ENCODE measurements at places on chromosomes 5 and 9.

- DNase-seq, result no peak
These were observed 57.5 kb upstream of the RXRA start for GRCh38 chr9:134268747-134269146.

- DNase-seq, result no peak
These were observed 287.9 kb downstream of the SEC61B start for GRCh38 chr9:99509900-99510535.

DNA sequence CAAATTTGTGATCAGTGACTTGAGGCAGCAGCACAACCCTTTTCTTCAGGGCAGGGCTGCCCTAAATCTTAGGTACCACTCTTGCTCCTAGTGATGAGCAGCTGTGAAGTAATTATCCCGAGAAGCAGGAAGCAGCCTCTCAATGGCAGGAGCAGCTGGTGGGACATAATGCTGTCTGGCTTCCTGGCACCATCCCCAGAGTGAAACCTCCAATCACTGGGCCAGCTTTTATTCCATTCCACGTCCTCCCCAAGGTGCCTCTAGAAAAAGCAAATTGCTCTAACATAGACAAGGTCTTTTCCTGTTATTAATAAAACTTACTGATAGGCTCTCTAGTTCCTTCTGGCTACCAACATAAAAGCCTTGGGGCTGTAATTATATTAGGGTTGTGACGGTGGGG is 154.0 kb downstream of the FRMD3 start:
- no peak for DNase-seq

GRCh38 chr9:21904371-21904770 is 89.8 kb downstream of the CDKN2A start:
- DNase-seq, result no peak

DNA sequence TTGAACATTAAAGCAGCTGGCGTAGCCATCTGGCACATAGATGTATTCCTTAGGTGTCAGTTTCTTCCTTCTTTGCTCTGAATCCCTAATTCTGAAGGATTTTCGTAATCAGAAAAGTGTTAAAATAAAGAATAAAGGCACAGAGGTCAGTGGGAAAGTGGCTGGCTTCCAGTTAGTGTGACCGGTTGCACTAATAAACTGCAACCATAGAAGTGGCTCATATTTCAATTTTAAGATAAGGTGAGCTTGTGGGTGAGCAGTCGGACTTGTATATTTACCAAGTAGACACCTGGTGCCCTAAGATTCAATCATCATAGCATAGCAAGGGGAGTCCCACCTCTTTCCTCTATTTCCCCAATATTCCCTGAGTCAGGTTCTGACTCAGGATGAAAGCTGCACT is 459.6 kb downstream of the ACTL7B start:
- no peak for DNase-seq

DNA sequence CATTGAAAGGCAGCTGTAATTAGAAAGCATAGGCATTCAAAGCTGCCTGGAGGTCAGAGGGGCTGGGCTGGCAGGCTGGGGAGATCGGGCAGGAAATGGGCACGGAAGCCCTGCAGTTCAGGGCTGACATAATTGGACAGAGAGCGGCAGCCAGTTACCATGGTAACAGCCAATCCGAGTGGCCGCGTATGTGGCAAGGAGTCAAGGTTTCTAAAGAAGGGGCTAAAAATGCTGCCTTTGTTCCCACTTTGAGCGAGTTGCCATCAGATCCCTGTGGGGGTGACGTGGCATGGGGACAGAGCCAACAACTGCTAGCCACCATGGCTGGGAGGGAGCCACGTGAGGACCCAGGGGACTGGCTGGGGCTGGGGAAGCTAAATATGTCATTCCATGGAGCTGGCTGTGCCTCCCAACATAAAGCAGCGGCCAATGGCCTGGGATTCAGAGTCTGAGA is 44.7 kb upstream of the NDFIP1 start:
- DNase-seq, result no peak

DNA sequence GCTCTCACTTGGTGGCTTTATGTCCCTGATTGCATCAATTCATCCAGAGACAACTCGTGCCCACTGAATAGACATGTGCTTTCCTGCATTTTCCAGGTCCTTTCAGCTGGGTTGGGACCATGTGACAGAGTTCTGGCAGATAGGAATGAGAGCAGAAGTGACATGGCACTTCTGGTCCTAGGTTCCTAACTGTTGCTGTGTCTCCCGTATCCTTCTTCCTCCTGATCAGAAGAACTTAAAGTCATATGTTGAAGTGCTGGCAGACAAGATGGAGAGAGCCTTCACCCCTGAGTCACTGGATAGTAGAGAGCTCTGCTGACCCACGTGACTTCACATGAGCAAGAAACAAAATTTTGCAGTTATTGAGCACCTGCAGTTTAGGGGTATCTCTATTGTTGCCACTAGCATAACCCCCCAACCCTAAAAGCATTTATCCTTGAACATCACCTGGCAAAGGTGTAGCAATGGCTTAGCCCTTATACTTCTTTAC is 80.0 kb downstream of the NREP start:
- no peak for DNase-seq

DNA sequence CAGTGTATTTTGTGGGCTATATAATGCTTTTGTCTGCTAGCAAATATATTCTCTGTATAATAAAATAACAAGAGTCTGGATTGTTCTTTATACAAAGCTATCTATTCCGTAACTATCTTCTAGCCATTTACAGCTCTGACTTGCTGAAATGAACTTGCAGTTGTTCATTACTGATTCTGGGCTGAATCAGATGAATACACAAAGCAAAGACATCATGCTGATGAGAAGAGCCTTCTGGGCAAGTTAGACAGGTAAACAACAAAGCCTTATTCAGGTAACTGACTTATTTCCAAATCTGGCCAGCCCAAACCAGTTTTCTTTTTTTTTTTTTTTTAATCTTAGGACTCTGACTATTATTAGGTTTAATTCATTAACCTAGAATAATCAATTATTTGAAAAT is 255.5 kb downstream of the KIAA0825 start:
- DNase-seq, result no peak

GRCh38 chr5:123610209-123610608 is 98.2 kb downstream of the CSNK1G3 start:
- DNase-seq, result no peak

DNA sequence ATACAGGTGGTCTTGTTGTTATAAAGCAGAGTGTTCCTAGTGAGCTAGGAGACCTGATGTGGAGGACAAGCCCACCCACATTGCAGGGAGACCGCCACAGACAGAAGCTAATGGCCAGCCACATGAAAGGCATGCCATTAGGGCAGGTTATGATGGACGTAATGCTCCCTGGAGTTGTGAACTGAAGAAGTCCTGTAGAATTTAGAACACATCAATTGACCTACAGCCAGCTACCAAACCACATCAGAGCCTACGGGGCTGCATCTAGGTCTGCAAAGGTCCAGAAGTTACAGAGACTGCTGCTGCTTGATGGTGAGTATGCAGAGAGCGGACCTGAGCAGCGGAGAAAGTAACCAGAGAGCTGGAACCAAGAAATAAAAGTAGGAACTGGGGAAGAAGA is 116.6 kb downstream of the LPAR1 start:
- no peak for DNase-seq

- DNase-seq, result no peak
These were observed 95.1 kb downstream of the FBXL7 start for GRCh38 chr5:15594977-15595568.

DNA sequence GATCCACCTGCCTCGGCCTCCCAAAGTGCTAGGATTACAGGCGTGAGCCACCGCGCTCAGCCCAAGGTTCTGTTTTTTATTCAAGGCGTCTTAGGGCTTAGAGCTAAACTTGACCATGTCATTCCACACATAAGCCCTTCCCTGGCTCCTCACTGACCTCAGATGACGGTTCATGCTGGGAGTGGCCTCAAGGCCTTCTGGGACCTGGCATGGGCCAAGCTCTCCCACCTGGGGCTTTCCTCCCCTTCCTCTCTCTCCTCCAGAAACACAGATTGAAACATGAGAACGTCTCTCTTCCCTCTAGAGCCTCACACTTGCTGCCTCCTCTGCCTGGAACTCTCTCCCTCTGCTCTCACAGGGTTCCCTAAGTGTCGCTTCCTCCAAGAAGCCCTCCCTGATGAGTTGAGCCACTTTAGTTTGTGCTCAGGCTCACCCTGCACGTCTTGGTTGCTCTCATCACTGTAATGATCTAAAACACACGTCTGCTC is 155.6 kb upstream of the IER5L start:
- DNase-seq, result no peak

- no peak for DNase-seq
These were observed 62.4 kb upstream of the UBAC1 start for GRCh38 chr9:136023410-136024225.

- no peak for DNase-seq
These were observed 9.3 kb downstream of the HAVCR1 start for GRCh38 chr5:157049605-157050004.

GRCh38 chr5:132220491-132220890 is 7.2 kb downstream of the P4HA2 start:
- no peak for DNase-seq

GRCh38 chr5:154178661-154179060 is 11.9 kb upstream of the GALNT10 start:
- DNase-seq, result no peak

DNA sequence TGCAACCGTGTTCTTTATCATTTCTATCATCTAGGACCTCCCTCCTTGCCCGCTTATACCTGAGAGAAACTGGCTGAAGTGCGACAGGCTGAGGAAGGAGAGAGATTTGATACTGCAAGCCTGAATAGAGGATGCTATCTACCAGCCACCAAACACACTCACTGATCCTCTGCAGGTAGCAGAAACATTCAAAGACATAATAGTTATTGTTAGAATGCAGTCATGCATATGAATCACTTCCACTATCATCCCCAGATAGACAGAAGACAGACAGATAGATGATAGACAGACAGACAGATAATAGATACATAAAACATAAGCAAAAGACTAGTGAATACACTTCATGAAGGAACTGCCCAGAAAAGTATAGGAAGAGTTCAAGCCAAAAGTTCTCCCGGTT is 32.9 kb downstream of the FAM81B start:
- no peak for DNase-seq

- DNase-seq, result no peak
These were observed 8.4 kb upstream of the JMY start for GRCh38 chr5:79227484-79228025.

- DNase-seq, result peak; percentile 70
These were observed 26.1 kb downstream of the IDNK start for GRCh38 chr9:83649080-83649479.

DNA sequence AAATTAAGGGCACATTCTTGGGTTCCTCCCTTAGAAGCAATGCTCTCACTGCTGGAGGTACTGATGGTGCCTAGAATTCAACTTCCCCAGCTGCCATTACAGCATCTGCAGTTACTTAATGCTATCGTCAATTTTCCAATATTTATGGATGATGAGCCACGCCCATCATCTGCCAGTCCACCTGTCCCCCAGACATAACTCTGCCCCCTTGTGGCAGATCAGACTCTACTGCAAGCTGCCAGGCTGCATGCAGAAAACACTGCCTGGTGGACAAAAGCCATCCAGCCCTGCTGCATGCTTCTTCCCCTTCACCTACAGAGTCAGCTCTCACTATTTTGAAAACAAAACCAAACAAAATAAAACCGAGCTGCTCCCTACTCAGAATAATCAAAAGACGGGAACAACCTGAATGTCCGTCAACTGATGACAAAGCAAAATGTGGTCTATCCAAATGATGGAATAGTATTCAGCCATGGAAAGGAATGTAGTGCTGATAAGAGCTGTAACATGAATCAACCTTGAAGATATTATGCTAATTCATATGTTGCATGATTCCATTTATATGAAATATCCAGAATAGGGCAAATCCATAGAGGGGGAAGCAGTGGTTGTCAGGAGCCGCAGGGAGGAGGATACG is 66.4 kb downstream of the RETREG1 start:
- peak; percentile 5 for DNase-seq

DNA sequence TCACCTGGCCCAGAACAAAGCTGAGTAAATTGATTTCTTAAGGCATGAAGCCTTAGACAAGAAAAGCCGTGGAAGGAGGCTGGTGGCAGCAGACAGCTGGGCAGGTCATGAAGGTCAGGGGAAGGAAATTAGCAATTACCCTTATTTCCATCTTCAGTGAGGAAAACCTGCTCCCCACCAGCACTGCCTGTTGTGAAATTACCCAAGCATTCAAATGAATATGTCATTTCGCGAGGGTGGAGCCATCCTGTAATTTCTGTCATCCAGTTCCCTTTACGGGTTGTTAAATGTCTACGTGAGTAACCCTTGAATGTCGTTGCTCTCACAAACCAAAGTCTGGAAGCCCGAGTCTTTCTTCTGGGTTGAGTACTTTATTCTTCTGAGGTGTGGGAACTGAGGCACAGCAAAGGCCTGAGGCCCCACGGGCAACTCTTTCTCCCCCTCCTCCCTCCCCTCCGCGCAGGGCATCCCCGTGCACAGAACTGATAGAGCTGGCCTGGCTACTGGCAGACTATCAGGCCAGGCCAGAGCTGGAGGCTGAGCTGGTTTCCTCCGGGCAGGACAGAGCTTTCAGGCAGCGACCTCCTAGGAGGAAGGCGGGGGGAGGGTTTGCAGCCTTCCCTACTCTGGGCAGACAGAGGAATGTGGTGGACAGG is 22.0 kb upstream of the AK3 start:
- no peak for DNase-seq

DNA sequence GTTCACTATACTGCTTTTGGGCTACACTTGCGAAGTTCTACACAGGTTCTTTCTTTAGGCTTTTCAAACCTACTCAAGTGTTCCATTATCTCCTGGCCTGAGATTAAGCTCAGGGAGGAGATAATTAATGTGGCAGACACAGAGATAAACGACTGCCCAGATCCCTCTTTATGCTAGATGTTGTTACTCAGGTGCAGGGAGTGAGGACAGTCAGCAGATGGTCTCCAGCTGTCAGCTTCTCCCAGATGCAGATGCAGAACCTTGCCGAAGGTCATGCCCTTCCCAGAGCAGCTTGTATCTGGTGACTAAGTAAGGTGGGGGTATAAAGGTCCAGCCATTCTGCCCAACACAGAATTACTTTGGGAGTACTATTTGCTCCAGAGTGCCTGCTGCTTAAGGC is 166.2 kb downstream of the ZNF462 start:
- DNase-seq, result no peak

DNA sequence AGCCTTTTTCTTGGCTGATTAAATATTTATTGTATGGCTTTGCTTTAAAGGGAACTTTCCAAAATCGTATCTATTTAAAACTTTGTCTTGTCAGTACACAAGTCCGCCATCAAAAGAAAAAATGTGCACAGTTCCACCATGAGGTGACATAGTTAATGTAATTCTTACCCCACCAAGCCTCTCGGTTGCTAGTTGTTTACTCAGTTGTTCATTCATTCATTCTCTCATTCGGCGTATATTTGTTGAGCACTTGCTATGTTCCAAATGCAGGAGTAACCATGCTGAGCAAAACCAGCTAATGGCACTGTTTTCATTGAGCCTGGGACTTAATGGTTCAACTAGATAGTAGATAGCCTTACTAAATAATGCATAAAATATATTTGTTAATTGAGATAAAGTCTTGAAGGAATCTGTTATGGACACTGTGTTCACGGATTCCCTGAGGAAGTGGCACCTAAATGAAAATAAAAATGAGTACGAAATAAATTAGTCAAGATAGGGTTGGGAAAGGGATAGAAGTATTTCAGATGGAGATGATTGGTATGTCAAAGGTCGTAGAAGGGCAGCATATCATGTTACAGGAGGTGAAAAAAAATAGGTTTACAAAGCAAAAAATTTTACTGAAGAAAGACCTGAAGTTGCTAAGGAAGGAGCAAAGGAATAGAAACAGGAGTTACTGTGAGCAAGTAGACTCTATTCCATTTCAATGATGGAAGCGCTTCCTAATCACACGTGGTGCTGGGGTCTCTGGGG is 1.5 kb downstream of the DCAF10 start:
- DNase-seq, result no peak

GRCh38 chr9:76191493-76191892 is 202.7 kb downstream of the RFK start:
- no peak for DNase-seq

- DNase-seq, result no peak
These were observed 362.7 kb upstream of the RFX3 start for GRCh38 chr9:3888497-3888858.
